ENCODE measurements at places on chromosomes 1 and 21.

GRCh38 chr1:32765570-32766327 lies 51.4 kb downstream of the YARS1 start:
- DNase-seq = no peak

DNA sequence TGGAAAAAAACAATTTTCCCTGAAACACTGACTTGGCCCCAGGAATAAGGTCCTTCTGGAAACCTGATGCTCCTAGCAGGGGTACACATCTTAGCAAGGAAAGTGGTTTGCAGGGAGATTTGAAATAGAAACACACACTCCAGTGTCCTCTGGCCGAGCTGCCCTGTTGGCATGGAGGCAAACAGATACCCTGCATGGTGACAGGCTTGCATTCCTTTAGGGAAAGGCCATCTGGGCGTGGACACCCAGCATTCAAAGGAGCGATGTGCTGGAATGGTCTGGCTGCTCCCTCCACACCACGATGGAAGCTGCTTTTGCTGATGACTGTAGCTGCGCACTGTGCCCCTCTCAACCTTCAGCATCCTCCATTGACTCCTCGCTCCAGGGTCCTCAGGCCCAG lies 41.5 kb upstream of the BCAR3 start:
- no peak for DNase-seq

DNA sequence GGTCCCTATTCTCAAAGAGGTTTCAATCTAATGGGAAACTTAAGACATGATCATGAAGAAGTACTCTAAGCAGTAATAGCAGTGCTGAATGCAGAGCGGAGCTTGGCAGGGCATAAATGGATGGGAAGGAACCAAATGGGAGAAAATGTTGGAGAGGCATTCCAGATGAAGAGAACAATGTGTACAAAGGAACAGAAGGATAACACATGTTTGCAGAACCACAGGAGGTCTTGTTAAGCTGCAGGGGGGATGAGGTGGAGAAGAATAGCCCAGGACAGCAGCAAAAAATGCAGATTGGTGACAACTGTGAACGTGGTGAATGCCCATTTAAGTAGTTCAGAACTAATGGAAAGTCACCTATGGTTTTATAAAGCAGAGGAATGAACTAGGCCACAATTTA lies 99.1 kb downstream of the ASTN1 start:
- DNase-seq = no peak

- no peak for DNase-seq
These were observed 21.6 kb downstream of the HSF2BP start for GRCh38 chr21:43637530-43638158.

DNA sequence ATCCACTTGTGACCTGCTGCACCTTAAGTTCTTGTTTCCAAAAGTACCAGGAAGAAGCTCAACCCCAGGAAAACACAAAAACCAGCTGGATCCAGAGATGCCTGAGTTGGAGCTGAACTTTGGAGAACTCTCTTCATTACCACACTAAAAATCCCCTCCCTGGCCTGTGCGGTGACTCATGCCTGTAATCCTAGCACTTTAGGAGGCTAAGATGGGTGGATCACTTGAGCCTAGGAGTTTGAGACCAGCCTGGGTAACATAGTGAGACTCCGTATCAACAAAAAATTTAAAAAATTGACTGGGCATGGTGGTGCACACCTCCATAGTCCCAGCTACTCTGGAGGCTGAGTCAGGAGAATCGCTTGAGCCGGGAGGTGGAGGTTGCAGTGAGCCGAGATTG lies 6.2 kb downstream of the MAP1LC3C start:
- DNase-seq = no peak

DNA sequence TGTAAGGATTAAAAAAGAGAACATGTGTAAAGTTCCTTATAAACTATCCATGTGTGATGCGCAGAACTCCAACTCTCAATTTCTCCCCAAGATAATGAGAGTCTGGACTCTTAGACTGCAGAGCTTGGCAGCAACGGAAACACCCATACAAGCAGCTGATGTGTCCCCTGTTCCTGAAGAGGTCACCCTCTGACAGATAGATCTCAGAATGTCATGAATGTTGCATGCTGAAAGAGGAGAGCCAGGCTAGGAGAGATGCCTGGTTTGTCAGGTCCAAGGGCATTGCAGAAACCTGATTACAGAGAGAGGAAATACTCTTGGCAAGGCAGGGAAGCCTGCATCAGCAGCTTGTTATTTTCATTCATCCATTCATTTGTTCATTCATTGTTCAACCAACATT lies 24.2 kb downstream of the MTARC1 start:
- no peak for DNase-seq

Measured in NCI-H774 (cell line).